ENCODE measurements at places on chromosomes 5 and 9.

GRCh38 chr5:155389498-155389897 is 375.9 kb downstream of the KIF4B start:
- no peak for DNase-seq

DNA sequence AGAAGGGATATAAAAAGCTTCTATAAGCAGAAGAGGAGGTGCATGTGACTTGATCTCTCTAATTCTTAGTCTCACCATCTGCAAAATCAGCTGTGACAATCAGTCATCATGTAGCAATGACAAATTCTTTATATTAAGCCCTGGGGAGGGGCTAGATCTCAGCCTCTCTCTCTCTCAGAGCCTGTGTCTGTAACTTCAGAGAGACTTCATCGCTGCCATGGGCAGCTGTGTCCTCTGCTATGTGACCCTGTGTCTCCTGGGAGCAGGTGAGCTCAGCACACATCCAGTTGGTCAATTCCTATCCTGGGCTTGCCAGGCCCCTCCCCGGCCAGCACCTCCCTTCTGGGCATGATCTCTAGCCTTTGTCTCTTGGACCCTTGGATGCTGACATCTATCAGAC is 109.6 kb downstream of the ANKRD18B start:
- no peak for DNase-seq

- DNase-seq, result no peak
Observed at GRCh38 chr5:71905834-71906711, 187.0 kb downstream of the CARTPT start.

GRCh38 chr9:89839449-89839848 is 234.6 kb downstream of the GADD45G start:
- DNase-seq, result no peak

GRCh38 chr9:462606-463005 is 247.9 kb downstream of the DOCK8 start:
- DNase-seq, result peak; percentile 61

GRCh38 chr9:1839909-1840308 is 175.2 kb upstream of the SMARCA2 start:
- no peak for DNase-seq

- DNase-seq, result no peak
Observed at GRCh38 chr5:177494346-177495195, 2.8 kb downstream of the PDLIM7 start.

- DNase-seq, result no peak
Observed at GRCh38 chr5:136506131-136506530, 140.8 kb upstream of the TRPC7 start.

Data from Ammon's horn (tissue), 1 donor.